Activated CD4-positive, alpha-beta T cell treated with anti-CD3 and anti-CD28 coated beads, Interleukin-2, amount 10 ng/mL, durations not matched to agents 7 days and 5 days (primary cell): ENCODE measurements at places on chromosomes 11 and 22. TPM values are rescaled to one million over a fixed set of nuclear protein-coding genes. Genes with fewer than 3 reads are reported as not detected.

- no peaks in the 10 kb centered on the region for H3K4me1 ChIP-seq
- H3K36me3 ChIP-seq, result no peaks in the 10 kb centered on the region
- no peak for DNase-seq
- no peak overlapping the region for H3K4me3 ChIP-seq
- peaks cover 1% of the 10 kb centered on the region for H3K27me3 ChIP-seq
Measured at GRCh38 chr11:1648653-1649420, 19.3 kb downstream of the KRTAP5-5 start.

DNA sequence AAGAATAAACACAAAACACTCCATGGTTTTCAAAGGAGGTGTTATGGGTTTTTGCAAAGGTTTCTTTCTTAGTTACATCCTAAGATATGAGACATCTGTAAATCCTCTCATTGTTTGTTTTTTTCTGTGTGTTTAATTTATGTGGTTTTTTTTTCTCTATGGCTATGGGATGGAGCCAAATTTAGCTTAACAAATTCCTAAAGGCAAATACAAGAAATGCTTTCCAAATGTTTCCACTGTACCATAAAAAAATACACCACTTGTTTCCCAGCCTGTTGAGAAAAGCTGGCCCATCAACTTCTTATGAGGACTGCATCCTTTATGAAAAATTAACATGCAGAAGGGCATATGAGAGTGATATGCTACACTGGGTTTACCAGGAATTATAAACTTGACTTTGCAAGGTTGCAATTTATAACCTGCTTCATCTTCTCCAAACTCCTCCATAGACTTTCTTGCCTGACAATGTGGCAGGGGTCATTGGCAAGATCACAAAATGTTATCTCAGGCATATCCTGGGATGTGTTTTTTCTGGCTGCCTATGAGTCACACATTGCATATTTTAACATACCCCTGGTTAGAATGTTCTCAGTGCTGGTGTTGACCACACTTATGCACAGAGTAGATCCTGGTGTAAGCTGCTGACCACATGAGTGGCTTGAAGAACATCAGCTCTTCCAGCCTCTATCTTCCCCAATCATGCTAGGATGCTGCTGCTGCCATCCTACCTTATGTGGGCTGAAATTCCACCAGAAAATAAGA is 137.6 kb upstream of the TTC12 start:
- H3K4me1 ChIP-seq, result no peaks in the 10 kb centered on the region
- no peaks in the 10 kb centered on the region for H3K36me3 ChIP-seq
- DNase-seq, result no peak
- peaks cover 7% of the 10 kb centered on the region for H3K27me3 ChIP-seq
- no peak overlapping the region for H3K4me3 ChIP-seq

GRCh38 chr11:94934362-94934761 is 39.0 kb downstream of the CWC15 start:
- no peak overlapping the region for H3K27ac ChIP-seq
- no peaks in the 10 kb centered on the region for H3K27me3 ChIP-seq
- DNase-seq, result no peak
- H3K4me3 ChIP-seq, result no peak overlapping the region

DNA sequence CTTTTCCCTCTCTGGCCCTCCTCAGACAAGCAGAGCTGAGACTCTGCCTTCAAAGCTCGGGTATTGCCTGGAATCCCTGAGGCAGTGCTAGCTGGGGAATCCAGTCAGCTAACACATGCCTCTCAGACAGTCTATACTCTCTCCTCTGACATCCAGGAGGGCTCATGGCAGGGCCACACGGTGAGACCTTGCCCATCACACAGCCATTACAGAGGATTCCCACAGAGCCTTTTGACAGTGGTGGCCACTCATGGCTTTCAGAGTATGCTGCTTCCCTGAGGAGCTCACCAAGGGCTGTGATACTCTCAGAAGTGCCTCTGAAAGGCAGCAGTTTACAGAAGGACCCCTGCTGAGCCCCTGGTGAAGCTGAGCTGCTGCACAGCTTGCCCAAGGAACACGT is 165.3 kb downstream of the RRAS2 start:
- no peaks in the 10 kb centered on the region for H3K27me3 ChIP-seq
- H3K27ac ChIP-seq, result no peak overlapping the region
- H3K4me1 ChIP-seq, result peaks cover 2% of the 10 kb centered on the region
- DNase-seq, result no peak
- no peak overlapping the region for H3K4me3 ChIP-seq
- no peaks in the 10 kb centered on the region for H3K36me3 ChIP-seq

GRCh38 chr11:118921929-118922744 is 3.6 kb downstream of the BCL9L start:
- no peak for DNase-seq
- H3K4me3 ChIP-seq, result peak overlapping the region; percentile 96
- H3K27ac ChIP-seq, result peak overlapping the region; percentile 92
- peaks cover 64% of the 10 kb centered on the region for H3K4me1 ChIP-seq
- H3K36me3 ChIP-seq, result peaks cover 47% of the 10 kb centered on the region

GRCh38 chr11:110032259-110032658 is 60.9 kb upstream of the ZC3H12C start:
- peaks cover 3% of the 10 kb centered on the region for H3K27me3 ChIP-seq
- no peaks in the 10 kb centered on the region for H3K36me3 ChIP-seq
- H3K4me3 ChIP-seq, result no peak overlapping the region
- H3K4me1 ChIP-seq, result no peaks in the 10 kb centered on the region
- DNase-seq, result no peak

DNA sequence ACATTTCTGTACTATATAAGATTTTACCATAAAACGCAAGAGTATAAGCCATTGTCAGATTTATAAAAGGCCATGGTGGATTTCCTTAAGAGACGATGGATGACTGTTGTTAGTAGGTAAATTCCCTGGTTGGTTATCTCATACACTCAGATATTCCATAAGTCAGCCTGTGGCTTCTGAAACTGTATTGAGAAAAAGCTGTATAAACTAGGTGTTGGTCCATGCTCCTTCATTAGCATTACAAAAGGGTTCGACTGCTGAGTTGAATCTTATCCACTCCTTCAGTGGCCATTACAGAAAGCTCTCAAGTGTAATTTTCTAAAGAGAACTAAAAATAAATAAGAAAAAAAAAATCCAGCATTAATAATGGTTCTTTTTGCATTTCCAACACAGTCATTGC is 5.3 kb downstream of the GRAP2 start:
- no peaks in the 10 kb centered on the region for H3K27me3 ChIP-seq
- no peak for DNase-seq
- peaks cover 60% of the 10 kb centered on the region for H3K4me1 ChIP-seq
- H3K27ac ChIP-seq, result peak overlapping the region; percentile 89
- peaks cover 67% of the 10 kb centered on the region for H3K36me3 ChIP-seq
- peak overlapping the region; percentile 99 for H3K4me3 ChIP-seq

DNA sequence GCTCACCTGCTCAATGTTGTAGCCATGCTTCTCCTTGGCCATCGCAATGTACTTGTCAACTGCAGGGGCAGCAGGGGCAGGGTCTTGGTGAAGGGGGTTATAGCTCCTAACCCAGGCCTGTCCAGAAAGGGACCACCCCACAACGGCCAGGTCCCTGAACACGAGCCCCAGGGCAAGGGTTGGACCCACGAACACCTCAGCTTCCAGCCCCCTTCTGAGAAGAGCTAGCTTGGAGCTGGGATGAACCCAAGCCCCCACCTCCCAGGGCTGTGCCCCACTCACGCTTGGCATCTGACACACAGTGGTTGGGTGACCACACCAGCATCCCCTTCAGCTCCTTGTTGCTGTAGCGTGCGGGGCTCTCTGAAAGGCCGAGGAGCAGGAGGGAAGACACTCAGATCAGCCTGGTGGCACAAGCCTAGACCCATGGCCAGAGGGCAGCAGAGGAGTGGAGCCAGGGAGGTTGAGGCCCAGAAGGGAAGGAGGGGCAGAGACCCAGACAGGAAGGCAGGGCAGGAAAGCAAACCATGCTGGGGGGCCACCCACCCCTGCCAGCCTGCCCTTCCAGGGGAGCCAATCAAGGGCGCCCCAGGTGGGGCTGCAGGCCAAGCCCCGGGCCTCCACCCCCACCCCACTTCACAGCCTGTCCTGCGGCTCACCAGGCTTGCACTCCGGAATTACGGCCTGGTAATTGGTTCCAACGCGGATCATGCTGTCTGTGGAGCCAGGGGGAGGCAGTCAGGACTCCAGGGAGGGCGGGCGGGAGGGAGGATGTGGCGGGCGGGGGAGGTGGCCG is 1.9 kb downstream of the RCOR2 start:
- H3K4me3 ChIP-seq, result no peak overlapping the region
- peaks cover 17% of the 10 kb centered on the region for H3K27me3 ChIP-seq
- H3K36me3 ChIP-seq, result peaks cover 3% of the 10 kb centered on the region
- H3K27ac ChIP-seq, result no peak overlapping the region
- H3K4me1 ChIP-seq, result peaks cover 15% of the 10 kb centered on the region

DNA sequence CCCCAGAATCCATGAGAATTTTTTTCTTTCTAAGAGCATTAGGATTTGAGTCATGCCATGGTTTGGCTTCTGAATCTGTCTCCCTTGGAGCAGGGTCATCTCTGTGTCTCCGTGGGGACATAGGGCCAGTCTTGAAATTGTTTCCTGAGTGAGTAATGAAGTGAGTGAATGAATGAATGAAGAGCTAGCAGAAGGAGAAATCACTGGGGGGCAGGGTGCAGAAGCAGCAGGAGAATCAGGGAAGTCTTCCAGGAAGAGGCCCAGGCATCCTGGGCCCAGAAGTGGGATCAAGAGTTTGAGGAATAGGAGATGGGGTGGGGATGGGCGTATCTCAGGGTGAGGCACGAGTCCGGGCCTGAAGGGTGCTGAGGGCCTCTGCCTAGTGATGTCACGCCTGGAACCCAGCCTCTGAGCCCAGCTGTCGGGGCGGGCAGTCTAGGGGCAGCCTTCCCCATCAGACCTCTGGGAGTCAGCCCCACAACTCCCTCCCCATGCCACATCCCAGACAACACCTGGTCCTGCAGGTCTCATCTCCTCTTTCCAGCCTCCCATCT is 12.5 kb upstream of the MGAT3 start:
- H3K4me3 ChIP-seq, result no peak overlapping the region
- H3K4me1 ChIP-seq, result peaks cover 43% of the 10 kb centered on the region
- H3K36me3 ChIP-seq, result peaks cover 3% of the 10 kb centered on the region
- DNase-seq, result no peak
- no peak overlapping the region for H3K27ac ChIP-seq

- peaks cover 17% of the 10 kb centered on the region for H3K27me3 ChIP-seq
- no peak overlapping the region for H3K4me3 ChIP-seq
Measured at GRCh38 chr11:128156486-128156885, 430.9 kb downstream of the ETS1 start.

DNA sequence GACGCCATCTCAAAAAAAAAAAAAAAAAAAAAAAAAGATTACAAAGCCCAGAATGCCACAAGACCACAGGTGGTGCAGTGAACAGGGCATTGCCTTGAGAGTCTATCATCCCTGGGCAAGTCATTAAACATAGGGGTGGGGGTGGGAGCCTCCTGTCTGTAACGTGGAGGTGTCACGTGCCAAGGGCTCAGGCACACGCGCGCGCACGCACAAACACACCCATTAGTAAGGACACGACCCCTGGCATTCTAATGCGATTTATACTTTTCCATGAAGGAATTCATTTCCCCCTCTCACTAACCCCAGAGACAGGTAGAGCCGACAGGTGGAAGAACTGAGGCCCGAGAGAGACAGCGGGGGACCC is 5.8 kb upstream of the GCAT start:
- peaks cover 42% of the 10 kb centered on the region for H3K27me3 ChIP-seq
- H3K36me3 ChIP-seq, result peaks cover 3% of the 10 kb centered on the region
- H3K4me1 ChIP-seq, result peaks cover 30% of the 10 kb centered on the region

GRCh38 chr11:31714840-31715239 is 96.3 kb downstream of the PAX6 start:
- no peaks in the 10 kb centered on the region for H3K36me3 ChIP-seq
- H3K27me3 ChIP-seq, result no peaks in the 10 kb centered on the region
- peaks cover 2% of the 10 kb centered on the region for H3K4me1 ChIP-seq
- H3K27ac ChIP-seq, result no peak overlapping the region
- DNase-seq, result no peak

DNA sequence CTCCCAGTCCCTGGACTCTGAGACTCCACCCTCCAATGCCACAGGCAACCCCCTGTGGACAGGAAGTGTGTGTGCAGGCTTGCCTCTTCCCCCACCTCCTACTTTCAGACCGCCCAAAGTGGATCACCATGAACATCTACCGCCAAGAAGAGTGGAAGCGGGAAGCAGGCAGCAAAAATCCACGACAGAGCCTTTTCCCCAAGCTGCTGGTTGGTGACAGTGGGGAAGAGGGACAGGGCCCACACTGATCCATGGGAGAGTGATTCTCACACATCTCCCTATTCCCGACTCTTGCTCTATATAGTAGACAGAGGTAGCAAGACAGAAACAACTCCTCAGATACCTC is 53.4 kb upstream of the SPATA19 start:
- no peak for DNase-seq
- H3K27me3 ChIP-seq, result no peaks in the 10 kb centered on the region
- peaks cover 5% of the 10 kb centered on the region for H3K4me1 ChIP-seq
- no peak overlapping the region for H3K4me3 ChIP-seq
- no peak overlapping the region for H3K27ac ChIP-seq

- H3K4me1 ChIP-seq, result no peaks in the 10 kb centered on the region
- no peak overlapping the region for H3K4me3 ChIP-seq
- no peak overlapping the region for H3K27ac ChIP-seq
- no peak for DNase-seq
- H3K27me3 ChIP-seq, result no peaks in the 10 kb centered on the region
- no peaks in the 10 kb centered on the region for H3K36me3 ChIP-seq
Measured at GRCh38 chr11:26418386-26418912, 86.5 kb downstream of the ANO3 start.

- H3K27ac ChIP-seq, result no peak overlapping the region
- H3K27me3 ChIP-seq, result no peaks in the 10 kb centered on the region
Measured at GRCh38 chr11:1202776-1203504, 19.9 kb upstream of the MUC5B start.

The LDHAL6A gene
- total RNA-seq, result 0.15 TPM

The KRTAP5-1 gene
- not detected for total RNA-seq

The ANGPTL5 gene
- total RNA-seq, result not detected

The INSC gene
- total RNA-seq, result 0.23 TPM
